Aorta (tissue), 5 donors: ENCODE measurements at places on chromosomes 1 and 21.

DNA sequence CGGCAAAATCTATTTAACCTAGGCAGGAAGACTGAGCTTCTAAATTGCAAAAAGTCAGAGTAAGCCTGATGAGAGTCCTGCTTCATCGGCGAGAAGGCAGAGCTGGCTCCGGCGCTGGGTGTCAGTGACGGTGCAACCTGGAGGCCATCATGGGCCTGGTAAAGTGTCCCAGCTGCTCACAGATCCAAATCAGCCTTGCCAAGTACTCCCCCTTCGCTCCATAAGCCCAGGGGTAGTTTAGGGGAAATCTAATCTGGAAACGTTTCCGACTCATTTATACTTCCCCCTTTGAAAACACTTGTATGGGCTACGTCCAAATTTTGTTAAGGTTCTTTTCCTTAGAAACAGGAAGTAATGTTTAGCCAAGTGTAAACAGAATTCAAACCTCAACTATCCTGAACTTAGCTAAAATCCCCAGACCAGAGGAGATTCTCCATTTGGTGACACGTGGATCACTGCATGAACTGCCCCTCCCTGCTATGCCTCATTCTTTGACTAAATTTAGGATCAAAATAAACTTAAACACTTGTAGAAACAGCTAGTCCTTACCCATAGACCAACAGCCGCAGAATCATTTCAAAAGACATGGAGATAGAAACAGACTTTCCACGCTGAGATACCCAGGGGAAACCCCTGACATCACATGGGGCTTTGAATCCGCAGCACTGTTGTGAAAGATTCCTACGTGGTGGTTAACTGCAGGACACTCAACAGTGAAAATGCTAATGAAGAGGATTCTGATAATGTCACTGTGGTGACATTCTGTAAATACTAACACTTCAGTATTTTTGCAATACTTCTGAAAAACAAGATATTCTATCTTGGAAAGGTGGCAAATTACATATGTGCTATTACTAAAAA is 172.7 kb downstream of the TGFBR3 start:
- DNase-seq = no peak

DNA sequence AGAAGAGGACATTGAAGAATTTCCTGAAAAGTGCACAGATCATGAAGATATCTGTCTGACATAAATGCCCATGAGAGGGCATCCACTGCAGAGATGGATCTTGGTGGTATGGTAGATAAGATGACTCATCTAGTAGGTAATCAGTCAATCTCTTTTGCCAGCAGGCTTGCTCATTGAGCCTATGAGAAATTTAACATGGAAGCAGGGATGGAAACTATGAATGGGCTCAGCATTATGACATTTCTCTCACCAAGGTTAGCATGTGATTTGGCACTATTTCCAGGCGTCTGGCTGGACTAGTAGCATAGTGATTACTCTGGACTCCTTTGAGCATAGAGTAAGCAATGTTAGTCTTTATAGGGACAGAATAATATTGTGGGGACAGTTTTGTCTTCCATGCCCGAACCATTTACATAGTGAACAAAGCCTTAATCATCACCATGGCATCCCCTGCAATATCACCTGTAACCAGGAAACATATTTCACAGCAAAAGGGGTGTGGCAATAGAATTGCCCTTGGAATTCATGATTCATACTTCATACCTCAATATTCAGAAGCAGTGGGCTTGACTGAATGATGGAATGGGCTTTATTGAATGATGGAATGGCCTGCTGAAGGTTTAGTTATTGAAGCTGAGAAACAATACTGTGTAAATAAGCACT is 7.3 kb downstream of the OR2C3 start:
- no peak for DNase-seq

DNA sequence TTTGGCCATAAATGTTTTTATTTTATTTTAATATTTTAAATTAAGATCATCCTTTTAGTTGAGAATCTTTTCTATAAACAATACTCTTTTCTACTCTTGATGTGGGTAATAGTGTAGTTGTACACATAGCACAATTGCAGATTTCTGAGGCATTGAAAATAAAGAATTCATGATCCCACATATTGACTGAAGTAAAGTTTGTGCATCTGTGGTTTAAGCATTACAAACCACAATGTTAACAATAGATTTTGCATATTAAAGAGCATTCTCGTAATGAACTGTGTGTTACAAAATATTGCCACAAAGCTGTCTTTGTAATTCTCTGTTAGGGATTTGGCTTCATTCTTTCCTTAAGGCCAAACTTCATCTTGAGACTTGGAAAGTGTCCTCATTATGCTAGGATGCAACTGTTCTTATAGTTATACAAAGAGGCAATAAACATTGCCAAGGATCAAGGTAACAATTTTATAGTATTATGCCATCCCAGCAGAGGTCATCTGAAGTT is 256.8 kb downstream of the OLFM3 start:
- no peak for DNase-seq

GRCh38 chr21:42735061-42735460 is 81.6 kb downstream of the PDE9A start:
- no peak for DNase-seq

- no peak for DNase-seq
Measured at GRCh38 chr1:84750110-84750730, 60.0 kb upstream of the SSX2IP start.

DNA sequence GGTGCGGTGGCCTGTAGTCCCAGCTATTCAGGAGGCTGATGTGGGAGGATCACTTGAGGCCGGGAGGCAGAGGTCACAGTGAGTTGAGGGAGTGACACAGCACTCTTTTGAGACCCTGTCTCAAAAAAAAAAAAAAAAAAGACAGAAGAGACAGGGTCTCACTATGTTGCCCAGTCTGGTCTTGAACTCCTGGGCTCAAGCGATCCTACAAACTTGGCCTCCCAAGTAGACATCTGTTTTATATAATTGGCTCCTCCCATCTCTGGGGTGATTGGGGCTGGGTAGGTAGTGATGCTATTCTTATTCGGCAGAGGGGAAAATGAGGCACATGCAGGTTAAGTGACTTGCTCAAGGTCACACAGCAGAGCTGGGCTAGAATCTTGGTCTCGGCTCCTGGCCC is 23.6 kb upstream of the VPS13D start:
- DNase-seq = no peak

DNA sequence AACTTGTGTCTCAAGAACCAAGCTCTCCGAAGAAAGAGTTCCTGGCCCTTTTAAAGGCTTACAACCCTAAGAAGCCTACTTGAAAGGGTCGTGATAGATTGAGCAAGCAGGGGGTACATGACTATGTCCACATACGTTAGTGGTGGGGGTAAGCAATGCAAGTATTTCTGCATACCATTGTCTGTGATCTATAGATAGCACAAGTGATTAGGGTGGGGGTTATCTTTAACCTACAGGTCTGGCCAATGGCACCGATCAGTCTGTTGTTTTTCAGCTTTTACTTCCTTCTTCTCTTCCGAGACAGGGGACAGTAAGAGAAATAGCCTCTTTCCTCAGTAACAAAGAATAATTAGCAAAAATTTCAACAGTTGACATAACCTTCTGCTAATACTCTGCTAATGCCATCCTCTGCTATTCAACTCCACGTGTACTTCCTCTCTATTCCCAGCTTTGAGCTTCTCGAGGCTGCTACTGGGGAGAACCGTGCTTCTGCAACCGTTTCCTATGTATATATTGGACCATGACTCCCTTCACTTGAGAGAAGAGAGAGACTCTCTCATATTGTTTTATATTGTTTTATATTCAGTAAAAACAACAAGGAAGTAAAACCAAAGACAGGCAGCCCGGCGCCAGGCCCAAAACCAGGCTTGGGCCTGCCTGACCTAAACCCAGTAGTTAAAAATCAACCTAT is 727.7 kb upstream of the NCAM2 start:
- DNase-seq = no peak

DNA sequence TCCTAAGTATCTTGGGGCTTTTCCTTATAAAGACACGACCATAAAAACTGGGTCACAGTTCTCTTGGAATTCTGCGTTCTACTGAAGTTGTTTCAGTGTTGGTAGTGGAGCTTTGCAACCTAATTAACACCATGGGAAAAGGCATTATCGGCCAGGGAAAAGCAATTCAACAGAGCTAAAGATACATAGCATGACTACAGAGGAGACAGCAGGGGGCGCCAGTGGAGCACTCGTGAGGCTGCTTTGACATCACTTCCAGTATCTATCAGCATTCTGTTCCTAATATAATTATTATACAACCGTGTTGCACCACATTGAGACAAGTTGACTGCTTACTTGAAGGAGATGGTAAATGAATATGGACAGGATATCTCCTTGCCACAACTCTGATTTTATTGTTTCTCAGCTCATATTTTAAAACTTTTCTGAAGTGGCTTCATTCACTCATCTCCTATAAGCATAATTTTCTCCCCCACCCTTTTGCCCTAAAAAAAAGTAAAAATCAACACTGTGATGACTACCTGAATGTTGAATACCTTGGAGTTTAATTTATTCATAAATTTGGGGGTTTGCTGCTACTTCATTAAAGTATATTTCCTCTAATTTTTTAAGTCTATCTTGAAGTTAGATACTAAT is 39.4 kb downstream of the ZP4 start:
- no peak for DNase-seq

GRCh38 chr1:22184892-22185612 is 42.2 kb upstream of the WNT4 start:
- DNase-seq = no peak

- no peak for DNase-seq
Measured at GRCh38 chr1:53686091-53686964, 52.6 kb downstream of the GLIS1 start.

DNA sequence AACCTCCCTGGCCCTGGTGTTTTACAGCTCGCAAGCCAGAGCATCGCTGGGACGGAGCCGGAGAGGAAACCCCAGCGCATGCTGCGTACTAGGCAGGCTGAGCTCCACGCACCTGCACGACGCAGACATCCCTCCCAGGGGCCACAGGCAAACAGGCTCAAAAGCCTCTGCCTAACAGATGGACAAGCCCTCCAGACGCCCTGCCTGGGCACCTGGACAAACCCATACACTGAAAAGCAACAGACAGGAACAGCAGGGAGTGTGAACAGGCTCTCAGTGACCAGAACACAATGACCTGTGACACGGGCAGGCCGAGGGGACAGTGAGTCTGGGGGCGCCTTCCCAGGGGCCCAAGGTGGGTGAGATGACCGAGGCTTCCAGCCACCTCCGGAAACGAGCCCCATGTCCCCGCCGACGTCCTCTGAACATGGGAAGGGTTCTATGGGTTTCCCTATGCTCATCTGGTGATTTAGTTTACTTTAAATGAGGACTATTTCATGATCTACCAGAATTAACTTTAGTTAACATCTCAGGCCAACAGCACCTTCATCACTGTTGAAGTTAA is 40.3 kb downstream of the NPHP4 start:
- peak; percentile 45 for DNase-seq

- DNase-seq = no peak
Measured at GRCh38 chr1:68918563-68918962, 421.7 kb upstream of the DEPDC1 start.

- DNase-seq = peak; percentile 54
Measured at GRCh38 chr1:192489748-192490147, 85.8 kb upstream of the RGS1 start.

GRCh38 chr1:212500351-212500750 is 67.6 kb downstream of the NENF start:
- DNase-seq = no peak

DNA sequence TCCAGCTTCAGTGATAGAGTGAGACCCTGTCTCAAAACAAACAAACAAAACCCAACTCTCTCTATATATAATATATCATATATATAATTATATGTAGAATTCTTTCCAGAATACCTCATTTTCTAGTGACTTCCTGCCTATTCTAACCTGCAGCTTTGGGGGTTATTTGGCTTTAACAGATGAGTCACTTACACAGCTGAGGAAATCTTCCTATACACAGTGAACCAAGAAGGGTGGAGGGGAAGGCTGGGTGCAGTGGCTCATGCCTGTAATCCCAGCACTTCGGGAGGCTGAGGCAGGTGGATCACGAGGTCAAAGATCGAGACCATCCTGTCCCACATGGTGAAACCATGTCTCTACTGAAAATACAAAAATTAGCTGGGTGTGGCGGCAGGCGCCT is 9.2 kb downstream of the RAB29 start:
- no peak for DNase-seq

- DNase-seq = no peak
Measured at GRCh38 chr1:112528076-112528475, 19.3 kb downstream of the WNT2B start.

- no peak for DNase-seq
Measured at GRCh38 chr1:208850442-208850841, 606.3 kb upstream of the PLXNA2 start.

- DNase-seq = peak; percentile 92
Measured at GRCh38 chr1:47656719-47657685, 219.2 kb downstream of the FOXD2 start.

DNA sequence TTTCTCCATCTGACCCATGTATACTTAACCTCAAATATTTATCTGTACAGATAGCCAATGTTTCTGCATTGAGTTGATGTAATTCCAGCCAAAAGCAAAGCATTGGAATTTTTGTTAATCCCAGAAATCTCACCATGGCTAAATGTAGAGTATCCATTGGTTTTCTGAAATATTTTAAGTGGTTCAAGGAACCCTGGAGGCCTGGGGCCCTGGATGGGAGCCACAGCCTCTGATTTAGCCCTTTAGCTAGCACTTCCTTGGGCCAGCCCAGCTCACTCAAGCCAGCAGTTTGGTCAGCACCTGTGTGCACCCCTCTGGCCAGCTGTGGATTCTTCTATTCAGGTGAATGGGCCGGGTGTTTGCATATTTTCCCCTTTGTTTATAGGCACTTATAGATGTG is 18.8 kb upstream of the EPS8L3 start:
- peak; percentile 57 for DNase-seq

- DNase-seq = no peak
Measured at GRCh38 chr1:36089393-36090121, 865 bp downstream of the ADPRS start.

DNA sequence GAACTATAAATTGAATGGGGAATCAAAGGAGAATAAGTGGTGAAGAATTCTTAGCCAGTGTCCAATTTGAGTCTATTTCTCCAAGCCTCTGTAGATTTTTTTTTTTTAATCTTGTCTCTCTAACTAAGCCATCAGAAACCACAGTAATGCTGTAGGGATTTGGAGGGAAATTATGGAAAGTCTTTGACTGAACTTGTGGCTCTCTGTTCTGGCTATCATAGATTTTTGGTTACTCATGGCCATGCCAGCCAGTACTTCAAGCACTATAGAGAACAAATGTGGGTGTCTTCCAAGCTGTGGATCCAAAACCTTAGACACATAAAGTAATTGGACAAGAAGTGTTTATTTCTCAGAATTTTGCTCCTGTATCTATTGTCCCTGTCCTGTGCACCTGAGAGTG is 147.9 kb downstream of the LRRC40 start:
- DNase-seq = no peak

GRCh38 chr1:117077267-117077666 is 17.1 kb downstream of the TTF2 start:
- DNase-seq = no peak
